Fibroblast of skin of left quadriceps (primary cell): ENCODE measurements at places on chromosomes 6 and 20.

DNA sequence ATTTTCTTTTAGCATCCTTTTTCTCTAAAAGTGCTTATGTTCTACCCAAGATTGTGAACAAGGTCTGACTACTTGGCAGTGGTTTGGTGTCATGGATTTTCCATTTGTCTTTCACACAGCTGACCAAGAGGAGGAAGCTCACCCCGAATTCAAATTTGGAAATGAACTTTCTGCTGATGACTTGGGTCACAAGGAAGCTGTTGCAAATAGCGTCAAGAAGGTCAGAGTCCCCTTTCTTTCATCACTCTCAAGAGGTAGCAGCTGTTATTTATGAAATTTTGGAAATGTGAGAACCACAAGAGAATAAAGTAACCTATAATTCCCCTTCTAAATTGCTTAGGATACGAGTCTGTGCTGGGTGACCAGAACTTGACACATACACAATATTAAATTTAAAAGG, 113.0 kb upstream of the LAMP5 start:
- no peak for DNase-seq

DNA sequence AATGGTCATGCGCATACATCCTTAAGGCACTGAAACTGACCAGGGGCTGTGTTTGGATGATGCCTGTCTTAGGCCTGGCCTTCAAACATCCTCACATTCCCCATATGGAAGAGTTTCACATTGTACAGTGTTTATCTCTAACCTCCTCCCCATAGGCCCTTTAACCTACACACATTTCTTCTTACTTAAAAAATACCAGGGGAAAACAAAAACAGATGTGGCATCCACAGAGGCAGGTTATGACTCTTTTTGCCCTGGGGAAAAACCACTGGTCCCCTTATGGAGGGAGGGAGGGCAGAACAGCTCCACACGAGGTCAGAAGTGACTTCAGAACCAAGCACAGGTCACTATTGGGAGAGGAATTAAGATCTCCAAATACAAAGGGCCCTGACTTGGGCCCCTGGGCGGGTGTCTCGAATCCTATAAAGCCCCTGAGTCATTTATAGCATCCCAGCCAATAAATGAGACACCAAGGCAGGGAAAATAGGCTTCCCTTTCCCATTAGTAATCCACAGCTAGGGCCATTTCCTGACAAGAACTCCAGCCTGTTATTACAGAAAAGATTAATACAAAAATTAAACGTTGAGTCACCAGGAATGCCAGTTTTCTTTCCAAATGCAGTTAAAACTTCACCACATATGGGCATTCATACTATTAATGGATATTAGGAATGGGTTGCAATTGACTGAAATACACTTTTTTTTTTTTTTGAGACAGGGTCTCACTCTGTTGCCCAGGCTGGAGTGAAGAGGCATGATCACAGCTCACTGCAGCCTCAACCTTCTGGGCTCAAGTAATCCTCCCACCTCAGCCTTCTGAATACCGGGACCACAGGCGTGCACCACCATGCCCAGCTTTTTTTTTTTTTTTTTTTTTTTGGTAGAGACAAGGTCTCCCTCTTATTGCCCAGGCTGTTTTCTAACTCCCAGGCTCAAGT, 107.2 kb downstream of the ATP9A start:
- peak; percentile 95 for DNase-seq

DNA sequence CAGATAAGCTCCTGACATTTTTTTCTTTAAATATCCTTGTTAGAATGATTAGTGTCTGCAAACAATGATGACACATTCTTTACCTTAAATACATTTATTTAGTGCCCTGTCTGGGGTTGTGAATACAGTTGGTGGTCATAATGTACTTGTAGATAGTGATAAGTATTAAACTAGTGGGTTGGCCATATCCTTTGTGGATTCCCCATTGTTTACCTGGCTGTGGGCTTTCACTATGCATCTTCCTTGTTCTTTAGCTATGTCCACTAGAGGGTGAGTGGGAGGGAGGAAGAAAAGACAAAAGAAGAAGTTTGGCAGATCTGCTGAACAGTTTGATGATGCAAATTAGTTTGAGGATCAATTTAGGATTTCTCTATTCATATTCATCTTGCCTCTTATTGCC, 15.7 kb downstream of the HS3ST5 start:
- DNase-seq, result no peak

DNA sequence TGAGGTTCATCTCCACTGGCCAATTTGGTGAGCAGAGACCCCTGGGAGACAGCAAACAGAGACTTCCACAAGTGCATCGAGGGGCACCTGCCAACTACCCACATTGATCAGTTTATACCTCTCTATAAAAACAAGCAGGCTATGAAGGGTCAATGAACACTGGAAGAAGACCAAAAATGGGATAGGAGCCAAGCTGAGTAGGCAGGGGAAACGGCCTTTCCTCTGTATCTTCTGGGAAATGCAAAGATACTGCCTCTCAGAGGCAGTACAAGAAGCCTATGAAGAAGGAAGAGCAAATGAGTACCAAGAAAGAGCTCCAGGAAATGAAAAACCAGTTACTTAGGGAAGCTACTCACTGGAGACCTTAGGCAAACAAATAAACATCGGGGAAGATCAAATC, 247.7 kb downstream of the GMDS start:
- DNase-seq, result no peak

- no peak for DNase-seq
These were observed 66.8 kb downstream of the TBC1D7 start for GRCh38 chr6:13261464-13261994.

DNA sequence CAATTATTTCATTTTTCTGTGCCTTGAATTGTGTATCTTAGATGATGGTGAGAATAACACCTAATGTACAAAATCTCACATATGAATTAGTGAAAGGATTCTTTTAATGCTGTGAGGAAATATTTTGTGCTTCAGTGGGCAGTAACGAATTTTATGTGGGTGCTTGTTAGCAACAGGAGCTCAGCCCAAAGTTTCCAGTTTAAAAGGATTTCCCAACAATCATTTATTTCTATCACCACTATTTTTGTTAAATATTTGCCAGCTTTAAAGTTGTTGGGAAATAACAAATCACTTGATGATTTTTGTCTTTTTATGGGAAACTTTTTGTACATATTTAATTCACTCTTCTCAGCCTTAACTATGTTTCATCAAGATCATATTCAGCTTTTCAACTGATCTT, 111.8 kb downstream of the QKI start:
- no peak for DNase-seq

DNA sequence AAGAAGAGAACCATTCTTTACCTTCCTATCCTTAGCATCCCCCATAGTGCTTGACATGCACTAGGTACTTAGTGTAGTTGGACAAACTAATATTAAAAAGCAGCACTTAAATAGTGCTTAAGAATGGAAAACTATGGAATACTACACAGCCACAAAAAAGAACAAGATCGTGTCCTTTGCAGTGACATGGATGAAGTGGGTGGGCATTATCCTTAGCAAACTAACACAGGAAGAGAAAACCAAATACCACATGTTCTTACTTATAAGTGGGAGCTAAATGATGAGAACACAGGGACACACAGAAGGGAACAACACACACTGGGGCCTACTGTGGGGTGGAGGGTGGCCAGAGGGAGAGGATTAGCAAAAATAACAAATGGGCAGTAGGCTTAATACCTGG, 66.8 kb downstream of the EPHA7 start:
- no peak for DNase-seq

DNA sequence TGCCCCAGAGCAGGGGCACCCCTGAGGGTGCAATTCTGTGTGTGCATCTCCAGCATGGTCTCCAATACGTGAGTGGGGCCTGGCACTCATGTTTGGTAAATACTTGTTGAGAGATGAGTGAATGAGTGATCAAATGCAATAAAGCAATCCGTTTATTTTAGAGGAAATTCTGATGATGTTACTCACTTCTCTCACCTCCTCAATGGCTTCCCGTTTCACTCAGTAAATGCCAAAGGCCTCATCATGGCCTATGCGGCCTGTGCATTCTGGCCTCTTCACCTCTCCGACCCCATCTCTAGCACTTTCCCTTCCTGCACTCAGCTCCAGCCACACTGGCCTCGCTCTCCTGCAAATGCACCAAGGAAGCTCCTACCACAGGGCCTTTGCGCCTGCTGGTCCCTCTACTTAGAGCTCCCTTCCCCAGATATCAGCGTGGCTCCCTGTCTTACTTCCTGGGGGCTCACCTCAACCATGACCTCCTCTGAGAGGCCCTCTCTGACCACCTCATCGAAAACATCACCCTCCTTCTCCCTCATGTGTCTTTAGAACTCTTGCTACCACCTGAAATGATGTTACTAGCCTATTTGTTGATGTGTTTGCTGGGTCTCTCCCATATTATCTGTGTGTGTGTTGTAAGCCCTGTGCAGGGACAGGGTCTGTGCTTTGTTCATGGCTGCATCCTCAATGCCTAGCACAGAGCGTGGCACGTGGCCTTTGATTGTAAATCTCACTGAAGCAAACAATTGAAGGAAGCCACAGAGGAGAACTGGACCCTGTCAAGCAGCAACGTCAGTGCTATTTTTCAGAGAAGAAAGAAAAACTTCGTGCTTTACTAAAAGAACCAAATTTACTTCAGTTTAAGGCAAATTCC, 42.6 kb downstream of the RAB44 start:
- DNase-seq, result no peak
